Tongue (tissue), 3 donors: ENCODE measurements at places on chromosomes 5 and 9. TPM values are rescaled to one million over a fixed set of nuclear protein-coding genes. Genes with fewer than 3 reads are reported as not detected.

DNA sequence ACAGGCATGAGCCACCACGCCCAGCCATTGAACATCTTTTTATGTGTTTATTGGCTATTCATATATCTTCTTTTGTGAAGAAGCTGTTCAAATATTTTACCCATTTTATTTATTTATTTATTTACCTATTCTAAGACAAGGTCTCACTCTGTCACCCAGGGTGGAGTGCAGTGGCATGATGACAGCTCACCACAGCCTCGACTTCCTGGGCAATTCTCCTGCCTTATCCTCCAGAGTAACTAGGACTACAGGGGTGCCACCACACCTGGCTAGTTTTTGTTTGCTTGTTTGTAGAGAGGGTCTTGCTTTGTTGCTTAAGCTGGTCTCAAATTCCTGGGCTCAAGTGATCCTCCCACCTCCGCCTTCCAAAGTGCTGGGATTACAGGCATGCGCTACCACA lies 33.5 kb downstream of the NAIF1 start:
- no peak for DNase-seq

DNA sequence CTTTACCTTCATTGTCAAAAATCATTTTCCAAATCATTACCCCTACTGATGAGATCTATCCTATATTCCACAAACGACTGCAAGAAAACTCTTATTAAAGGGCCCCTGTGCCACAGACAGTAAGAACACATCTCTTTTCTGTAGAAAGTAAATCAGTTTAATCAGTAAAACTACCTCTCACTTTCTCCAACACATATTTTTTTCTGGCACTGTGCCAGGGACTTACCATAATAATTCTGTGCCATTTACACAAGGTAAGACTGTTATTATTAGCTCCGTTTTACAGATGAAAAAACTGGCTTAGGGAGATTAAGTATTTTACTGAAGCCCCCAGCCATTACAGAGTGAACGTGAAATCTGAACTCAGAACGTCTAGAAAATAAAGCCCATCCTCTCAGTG lies 587.0 kb upstream of the COX7C start:
- peak; percentile 2 for DNase-seq

SPATA31A3 gene
- not detected for total RNA-seq

DROSHA gene
- 48.4 TPM for total RNA-seq

DNA sequence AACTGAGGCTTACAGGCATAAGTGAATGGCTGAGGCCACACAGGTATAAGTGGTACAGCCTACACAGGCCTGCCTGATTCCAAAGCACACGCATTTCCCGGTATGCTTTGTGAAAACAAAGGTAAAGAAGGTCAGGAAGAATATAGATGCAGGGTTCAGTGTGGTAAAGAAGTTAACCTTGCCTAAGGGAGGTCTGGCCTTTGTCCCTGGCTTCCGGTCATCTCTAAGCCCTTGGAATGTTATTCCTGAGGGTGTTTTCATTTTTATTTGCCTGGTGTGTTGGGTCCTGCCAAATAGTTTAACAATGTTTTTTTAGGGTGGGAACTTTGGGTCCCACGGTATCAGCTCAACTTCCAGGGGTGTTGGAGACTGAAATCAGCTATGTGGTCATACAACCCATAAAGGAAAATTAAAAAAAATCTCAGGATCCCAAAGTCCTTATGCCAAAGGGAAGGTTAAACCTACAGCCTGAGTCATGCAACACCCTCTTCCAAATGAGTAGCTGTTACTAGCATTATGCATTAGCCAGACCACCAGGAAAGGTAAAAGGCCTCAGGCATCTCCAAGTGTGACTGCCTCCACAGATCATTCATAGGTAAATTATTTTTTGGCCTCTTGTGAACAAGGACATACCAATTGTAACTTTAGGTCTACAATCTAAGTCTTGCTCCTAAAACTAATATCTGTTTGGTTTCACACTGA lies 124.6 kb downstream of the ATP10B start:
- DNase-seq, result no peak

GCNT1 gene
- 7.0 TPM for total RNA-seq

DNA sequence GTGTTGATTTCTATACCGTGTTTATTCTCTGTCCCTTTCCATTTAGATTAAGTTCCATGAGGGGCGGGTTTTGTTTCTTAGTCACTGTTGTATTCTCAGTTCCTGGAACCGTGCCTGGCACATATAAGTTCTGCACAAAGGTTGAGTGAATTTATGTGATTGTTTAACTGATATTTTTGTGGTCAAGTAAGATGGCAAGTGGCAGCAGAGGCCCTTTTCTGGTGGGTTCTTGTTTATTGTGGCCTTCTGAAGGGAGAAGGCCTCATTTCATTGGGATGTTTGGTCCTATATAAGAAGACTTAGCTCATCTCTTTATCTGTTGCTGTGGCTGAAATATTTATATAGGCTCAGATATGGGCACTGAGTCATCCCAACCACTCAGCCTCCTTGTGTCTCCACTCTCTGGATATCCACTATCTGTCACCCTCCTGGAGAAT lies 262.5 kb downstream of the PSAT1 start:
- no peak for DNase-seq

DNA sequence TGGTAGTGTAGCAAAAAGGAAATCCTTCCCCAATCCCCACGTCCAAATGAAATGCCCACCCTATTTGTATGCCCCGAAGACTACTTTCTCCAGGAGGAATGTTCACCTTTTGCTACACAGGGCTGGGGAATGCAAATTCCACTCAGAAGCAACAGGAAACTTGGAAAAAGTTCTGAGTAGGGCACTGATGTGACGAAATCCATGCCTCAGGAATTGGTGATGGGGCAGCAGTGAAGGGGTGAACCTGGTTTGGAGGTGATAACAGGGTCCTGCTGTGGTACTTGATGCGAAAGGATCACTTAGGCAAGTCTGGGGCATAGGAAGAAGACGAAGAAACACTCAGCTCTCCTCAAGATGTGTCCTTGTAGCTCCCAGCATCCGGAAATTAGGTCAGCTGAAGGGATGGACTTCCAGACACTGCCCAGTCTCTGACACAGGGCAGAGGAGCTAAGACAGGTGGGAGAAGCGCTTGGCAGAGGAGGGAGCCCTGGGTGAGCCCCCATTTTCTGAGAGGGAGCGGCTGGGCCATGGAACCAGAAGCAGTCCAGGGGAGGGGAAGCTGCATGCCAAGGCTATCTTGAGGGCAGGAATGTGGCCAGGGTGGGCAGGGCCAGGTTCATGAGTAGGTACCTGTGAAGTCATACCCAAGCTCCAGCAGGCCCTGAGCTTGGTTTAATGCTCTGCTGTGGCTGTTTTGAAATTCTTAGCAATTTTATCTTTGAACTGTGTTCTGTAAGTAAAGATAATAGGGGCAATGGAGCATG lies 22.2 kb upstream of the MVB12B start:
- no peak for DNase-seq

INSL4 gene
- total RNA-seq, result not detected

GRCh38 chr5:138241688-138242571 lies 28.8 kb upstream of the CDC23 start:
- peak; percentile 32 for DNase-seq

DNA sequence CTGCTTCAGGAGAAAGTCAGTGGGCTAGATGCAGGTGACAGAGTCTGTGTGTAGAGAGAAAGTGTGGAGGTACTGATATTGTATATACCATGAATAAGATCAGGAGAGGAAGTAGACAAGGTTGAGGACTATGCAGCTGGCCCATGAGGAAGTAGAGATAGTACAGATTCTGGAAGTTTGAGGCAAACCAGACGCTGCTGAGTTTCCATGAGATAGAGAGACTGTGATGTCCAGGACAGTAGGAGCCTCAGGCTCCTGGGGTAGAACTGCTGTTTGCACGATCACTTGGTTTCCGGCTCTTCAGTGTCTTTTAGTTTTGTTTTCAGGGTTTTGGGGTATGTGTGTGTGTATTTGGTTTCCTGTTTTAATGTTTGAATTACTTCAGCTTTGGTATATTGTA lies 13.6 kb downstream of the OTULINL start:
- peak; percentile 16 for DNase-seq
